ENCODE measurements at places on chromosomes 2 and 18. TPM values are rescaled to one million over a fixed set of nuclear protein-coding genes. Genes with fewer than 3 reads are reported as not detected.

GRCh38 chr2:15120631-15121030 is 440.5 kb downstream of the NBAS start:
- no peak for DNase-seq
- no peak overlapping the region for H3K27ac ChIP-seq
- H3K4me3 ChIP-seq, result no peak overlapping the region
- no peaks in the 10 kb centered on the region for H3K27me3 ChIP-seq
- H3K4me1 ChIP-seq, result no peaks in the 10 kb centered on the region

WDSUB1 gene
- 18.6 TPM for total RNA-seq

- no peak for DNase-seq
- no peak overlapping the region for H3K27ac ChIP-seq
- H3K36me3 ChIP-seq, result no peaks in the 10 kb centered on the region
- no peaks in the 10 kb centered on the region for H3K4me1 ChIP-seq
Measured at GRCh38 chr2:215507136-215507535, 71.3 kb upstream of the FN1 start.

- no peaks in the 10 kb centered on the region for H3K36me3 ChIP-seq
- no peak overlapping the region for H3K4me3 ChIP-seq
- DNase-seq, result no peak
- H3K27me3 ChIP-seq, result no peaks in the 10 kb centered on the region
- no peaks in the 10 kb centered on the region for H3K4me1 ChIP-seq
Measured at GRCh38 chr2:194842871-194843270, 814.2 kb upstream of the SLC39A10 start.

DNA sequence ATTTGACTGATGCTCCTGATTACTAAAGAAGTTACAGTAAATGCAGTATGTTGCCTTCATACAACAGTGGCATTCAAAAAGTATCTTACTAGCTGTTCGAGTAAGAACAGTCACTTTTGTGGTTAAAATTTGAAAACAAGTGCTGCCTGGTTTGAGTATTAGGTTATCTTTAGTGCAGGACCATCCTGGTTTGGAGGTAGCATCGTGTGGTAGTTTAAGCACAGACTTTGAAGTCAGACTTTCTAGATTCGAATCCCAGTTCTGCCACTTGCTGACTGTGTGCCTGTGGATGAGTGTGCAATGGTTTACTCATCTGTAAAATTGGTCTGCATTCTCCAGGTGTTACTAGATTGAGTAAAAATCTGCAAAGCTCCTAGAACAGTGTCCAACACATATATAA is 96.8 kb downstream of the SGPP2 start:
- H3K27me3 ChIP-seq, result no peaks in the 10 kb centered on the region
- DNase-seq, result no peak
- H3K4me1 ChIP-seq, result peaks cover 16% of the 10 kb centered on the region
- H3K4me3 ChIP-seq, result no peak overlapping the region

- no peak overlapping the region for H3K4me3 ChIP-seq
- H3K27ac ChIP-seq, result no peak overlapping the region
- H3K36me3 ChIP-seq, result no peaks in the 10 kb centered on the region
- DNase-seq, result no peak
Measured at GRCh38 chr2:179349670-179350303, 85.2 kb upstream of the SESTD1 start.

DNA sequence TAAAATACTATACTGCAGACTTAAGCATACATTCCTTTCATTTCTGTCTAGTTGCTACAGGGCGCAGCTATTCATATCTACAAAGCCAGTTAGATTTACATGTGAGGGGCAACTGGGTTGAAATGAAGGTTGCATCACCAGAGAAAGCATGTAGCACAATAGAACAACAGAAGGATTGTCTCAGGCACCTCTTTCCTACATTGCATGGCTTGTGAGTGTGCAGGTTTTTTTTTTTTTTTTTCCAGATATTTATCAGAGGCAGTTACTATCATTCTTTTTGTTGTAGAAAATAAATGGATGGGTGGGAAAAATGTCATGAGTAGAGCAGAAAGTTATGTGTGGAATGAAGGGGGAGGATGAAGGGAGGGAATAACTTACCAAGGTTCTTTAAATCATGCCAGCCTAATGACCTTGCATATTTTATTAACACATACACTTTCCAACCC is 86.8 kb downstream of the ERBB4 start:
- DNase-seq, result no peak
- H3K27me3 ChIP-seq, result no peaks in the 10 kb centered on the region
- no peaks in the 10 kb centered on the region for H3K4me1 ChIP-seq
- no peak overlapping the region for H3K27ac ChIP-seq
- H3K4me3 ChIP-seq, result no peak overlapping the region

GRCh38 chr18:58303363-58303762 is 259.3 kb downstream of the NEDD4L start:
- no peaks in the 10 kb centered on the region for H3K27me3 ChIP-seq
- H3K4me1 ChIP-seq, result peaks cover 6% of the 10 kb centered on the region
- H3K36me3 ChIP-seq, result no peaks in the 10 kb centered on the region
- no peak overlapping the region for H3K27ac ChIP-seq

DNA sequence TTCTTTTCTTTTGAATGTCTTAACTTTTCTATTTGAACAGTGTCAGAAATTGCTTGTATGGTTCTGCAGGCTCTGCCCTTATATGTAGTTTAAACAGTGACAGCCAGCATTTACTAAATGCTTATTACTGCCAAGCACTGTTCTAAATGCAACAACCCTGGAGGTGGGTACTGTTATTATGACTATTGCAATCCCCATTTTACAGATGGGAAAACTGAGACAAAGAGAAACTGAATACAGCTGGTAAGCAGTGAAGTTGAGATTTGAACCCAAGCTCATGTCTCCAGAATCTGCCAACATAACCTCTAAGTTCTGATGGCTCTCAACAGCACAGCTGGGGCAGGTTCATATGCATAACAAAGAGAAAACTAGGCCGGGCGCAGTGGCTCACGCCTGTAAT is 105.7 kb upstream of the GATA6 start:
- H3K4me1 ChIP-seq, result no peaks in the 10 kb centered on the region
- no peaks in the 10 kb centered on the region for H3K36me3 ChIP-seq
- no peaks in the 10 kb centered on the region for H3K27me3 ChIP-seq
- H3K27ac ChIP-seq, result no peak overlapping the region
- no peak overlapping the region for H3K4me3 ChIP-seq
- DNase-seq, result no peak

- no peak overlapping the region for H3K4me3 ChIP-seq
- H3K27ac ChIP-seq, result no peak overlapping the region
- H3K36me3 ChIP-seq, result peaks cover 7% of the 10 kb centered on the region
- DNase-seq, result no peak
Measured at GRCh38 chr2:27781496-27781895, 10.0 kb downstream of the MRPL33 start.

DNA sequence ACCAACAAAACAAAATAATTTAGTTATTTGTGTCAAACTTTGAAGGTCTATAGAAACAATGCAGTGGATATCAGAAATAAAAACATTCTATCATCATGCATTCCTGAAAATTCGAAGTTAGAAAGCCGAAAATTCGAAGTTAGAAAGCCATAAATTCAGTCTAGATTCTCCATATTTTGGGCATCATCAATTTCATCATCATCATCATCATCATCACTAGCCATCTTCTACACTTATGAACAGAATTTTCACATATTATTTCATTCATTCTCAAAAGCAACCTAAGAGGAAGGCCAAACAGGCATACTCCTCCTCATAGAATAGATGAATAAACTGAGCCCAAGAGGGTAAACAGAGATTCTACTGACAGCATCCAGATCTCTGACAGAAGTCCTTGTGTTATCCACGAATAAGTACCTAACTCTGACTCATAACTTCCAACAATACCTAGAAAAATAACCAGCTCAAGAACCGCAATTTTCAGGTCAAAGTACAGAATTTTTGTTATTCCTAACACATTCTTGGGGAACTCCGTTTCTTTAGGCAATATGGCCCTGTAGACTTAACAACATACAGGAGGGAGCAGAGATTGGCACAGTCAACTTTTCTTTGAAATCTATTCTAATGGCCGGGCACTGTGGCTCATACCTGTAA is 84.7 kb downstream of the TCF4 start:
- H3K27ac ChIP-seq, result no peak overlapping the region
- no peaks in the 10 kb centered on the region for H3K27me3 ChIP-seq
- no peak overlapping the region for H3K4me3 ChIP-seq
- no peak for DNase-seq
- H3K36me3 ChIP-seq, result no peaks in the 10 kb centered on the region

OSR1 gene
- total RNA-seq, result 4.9 TPM

DNA sequence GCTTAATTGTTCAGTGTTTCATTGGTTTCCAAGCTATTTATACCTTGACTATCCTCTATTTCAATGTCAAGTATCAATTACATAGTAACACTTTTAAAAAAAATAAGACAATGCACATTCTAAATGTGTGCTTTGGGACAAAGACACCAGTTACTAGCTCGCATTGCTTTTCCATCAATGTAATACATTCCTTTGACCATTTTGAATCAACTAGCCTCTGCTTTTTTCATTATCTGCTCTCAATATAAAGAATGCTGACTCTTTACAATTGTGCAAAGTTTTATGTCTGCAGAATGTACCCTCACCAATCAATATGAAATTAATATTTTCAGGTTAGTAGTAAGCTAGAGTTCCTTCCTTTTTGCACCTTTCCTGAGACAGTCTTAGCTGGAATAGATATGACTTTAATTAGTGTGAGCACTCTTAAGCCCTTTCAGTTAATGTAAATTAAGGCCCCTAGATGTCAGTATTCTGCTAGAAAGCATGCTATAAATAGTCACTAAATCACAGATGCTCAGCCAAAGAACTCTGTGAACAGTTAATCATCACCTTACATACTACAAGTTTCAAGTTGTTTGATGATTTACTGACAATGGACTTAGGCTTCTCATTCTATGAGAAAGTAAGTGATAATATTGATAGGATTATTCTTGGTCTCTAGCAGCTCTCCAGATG is 413.6 kb downstream of the PTH2R start:
- no peak overlapping the region for H3K27ac ChIP-seq
- H3K4me3 ChIP-seq, result no peak overlapping the region
- no peaks in the 10 kb centered on the region for H3K4me1 ChIP-seq
- no peak for DNase-seq
- H3K27me3 ChIP-seq, result no peaks in the 10 kb centered on the region

DNA sequence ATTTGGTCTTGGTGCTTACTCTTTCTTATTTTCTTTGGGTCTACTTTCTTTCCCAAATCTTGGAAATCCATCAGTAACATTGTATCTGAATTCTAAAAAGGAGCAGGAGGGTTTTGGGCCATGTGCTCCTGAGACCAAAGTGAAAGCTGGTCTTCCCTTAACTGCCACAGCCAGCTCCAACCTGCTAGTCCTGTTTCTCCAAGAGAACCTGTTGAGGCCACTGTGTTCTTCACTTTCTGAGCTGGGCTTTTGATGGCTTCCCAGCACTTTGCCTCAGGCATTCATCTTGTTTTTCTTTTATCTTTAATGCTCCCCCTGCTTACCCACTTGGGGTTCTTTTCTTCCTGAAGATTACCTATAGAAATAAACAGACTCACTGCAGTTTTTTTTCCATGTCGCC is 53.3 kb downstream of the ARHGAP28 start:
- H3K4me1 ChIP-seq, result peaks cover 11% of the 10 kb centered on the region
- no peak overlapping the region for H3K27ac ChIP-seq
- DNase-seq, result no peak
- H3K27me3 ChIP-seq, result no peaks in the 10 kb centered on the region
- no peak overlapping the region for H3K4me3 ChIP-seq

All from thyroid gland (tissue), 4 donors.